ENCODE measurements at places on chromosomes 7 and 10.

DNA sequence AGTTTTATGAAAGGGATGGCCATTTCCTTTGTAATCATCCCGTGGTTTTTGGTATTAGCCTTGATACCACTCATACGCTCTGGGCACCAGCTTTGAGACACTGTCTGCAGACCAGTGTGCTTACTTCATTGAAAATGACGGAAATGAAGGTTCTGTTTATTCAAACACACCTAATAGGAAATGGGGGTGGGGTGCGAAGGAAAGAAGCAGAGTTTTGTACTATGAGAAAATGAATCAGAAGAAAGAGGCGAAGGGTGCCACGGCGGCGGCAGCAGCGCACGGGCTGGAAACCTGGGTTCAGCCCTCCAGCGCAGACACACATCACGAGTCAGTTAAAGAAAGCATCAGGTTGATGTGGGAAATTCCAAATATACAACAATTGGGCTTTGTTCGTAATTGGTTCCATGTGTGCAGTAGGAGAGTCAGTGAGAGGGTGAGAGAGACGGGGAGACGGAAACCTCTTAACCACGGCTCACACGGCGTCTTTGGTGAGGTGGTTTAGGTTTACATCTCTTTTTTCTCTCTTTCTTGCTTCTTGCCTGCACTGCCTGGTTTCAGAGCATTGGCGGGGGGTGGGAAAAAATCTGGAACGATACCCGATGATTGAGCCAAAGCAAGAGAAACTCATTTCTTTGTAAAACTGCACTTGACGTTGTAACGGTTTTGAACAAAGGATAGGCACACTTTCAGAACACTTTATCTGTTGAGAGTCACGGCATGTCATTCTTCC is 321.2 kb downstream of the FRMD4A start:
- no peak for DNase-seq

- DNase-seq, result no peak
These were observed 30.5 kb downstream of the ACTA2 start for GRCh38 chr10:88922041-88922440.

GRCh38 chr7:84502239-84502638 is 307.6 kb upstream of the SEMA3A start:
- no peak for DNase-seq

GRCh38 chr10:23375366-23375765 is 30.8 kb upstream of the C10orf67 start:
- DNase-seq, result no peak

- no peak for DNase-seq
These were observed 82.5 kb upstream of the CREB5 start for GRCh38 chr7:28329661-28330363.

DNA sequence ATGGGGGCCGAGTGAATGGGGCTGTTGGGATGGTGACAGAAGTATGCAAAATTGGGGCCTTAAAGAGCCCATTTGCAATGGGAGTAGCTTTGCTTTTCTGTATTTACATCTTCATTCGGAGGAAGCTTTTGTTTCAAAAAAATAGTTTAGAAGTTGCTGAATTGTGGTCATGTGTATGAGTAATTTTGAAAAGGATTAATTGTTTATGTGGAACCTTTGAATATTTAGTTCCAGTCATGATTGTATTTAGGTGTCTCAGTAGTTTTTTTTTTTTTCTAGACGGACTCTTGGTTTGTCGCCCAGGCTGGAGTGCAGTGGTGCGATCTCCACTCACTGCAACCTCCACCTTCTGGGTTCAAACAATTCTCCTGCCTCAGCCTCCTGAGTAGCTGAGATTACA is 37.2 kb downstream of the RBM33 start:
- no peak for DNase-seq

DNA sequence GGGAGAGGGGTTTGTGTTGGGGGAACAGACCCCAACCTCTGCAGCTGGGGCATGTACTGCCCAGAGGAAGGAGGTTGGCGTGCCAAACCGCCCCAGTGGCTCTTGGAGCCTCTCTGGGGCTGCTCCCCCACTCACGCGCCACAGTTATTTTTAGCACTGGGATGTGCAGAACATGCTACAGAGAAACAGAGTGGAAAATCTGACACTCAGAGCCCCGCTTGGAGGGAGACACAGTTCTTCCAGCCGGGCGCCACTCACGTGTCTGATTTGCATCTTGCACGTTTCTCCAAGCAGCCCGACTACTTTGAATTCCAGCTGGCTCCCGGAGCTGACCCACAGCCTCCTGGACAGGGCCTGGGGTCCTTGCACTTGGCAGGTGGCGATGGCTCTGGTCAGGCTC is 182.0 kb downstream of the RPS24 start:
- DNase-seq, result no peak

DNA sequence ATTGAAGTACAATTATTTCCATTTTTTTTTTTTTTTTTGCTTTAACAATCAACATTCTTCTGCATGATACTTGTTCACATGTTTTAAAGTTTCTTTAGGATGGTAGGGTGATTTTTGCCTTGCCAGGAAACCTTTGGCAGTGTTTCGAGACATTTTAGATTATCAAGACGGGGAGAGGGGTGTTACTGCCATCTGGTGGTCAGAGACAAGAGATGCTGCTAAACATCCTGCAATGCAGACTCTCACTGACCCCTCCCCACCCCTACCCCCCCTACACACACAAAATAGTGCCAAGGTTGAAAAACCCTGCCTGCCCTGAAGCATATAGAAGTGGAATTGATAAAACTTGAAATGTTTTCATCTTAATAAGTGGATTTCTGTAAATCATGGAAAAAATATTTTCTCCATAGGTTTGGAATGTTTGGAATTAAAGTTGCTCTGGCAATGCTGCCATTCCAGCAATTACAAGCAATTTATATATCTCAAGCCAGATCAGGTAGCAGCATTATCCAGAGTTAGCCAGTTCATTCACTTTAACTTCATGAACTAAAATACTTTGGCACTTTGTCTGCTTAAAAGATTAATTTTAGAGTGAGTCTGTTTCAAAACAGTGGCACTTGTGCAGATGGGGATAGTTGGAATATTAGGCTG is 62.1 kb downstream of the SDHAF3 start:
- DNase-seq, result no peak

DNA sequence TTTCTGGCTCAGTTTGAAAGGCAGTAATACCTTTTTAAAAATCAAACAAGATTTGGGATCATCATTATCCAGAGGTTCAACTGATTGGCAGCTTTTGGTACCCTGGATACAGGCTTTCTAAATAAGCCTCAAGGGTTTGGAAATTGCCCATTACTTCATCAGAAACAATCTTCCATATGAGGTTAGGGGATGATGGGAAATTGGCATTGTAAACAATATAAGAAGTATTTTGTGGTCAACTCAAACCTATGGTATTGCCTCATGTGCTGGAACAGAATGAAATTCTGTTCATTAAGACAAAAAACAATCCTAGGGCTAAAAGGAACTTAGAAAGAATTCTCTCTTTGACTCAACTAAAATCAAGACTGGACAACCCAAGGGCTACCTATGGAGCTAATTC is 92.6 kb upstream of the HECTD2 start:
- DNase-seq, result no peak

- DNase-seq, result no peak
These were observed 1.8 kb upstream of the IMMP2L start for GRCh38 chr7:111564078-111564477.

DNA sequence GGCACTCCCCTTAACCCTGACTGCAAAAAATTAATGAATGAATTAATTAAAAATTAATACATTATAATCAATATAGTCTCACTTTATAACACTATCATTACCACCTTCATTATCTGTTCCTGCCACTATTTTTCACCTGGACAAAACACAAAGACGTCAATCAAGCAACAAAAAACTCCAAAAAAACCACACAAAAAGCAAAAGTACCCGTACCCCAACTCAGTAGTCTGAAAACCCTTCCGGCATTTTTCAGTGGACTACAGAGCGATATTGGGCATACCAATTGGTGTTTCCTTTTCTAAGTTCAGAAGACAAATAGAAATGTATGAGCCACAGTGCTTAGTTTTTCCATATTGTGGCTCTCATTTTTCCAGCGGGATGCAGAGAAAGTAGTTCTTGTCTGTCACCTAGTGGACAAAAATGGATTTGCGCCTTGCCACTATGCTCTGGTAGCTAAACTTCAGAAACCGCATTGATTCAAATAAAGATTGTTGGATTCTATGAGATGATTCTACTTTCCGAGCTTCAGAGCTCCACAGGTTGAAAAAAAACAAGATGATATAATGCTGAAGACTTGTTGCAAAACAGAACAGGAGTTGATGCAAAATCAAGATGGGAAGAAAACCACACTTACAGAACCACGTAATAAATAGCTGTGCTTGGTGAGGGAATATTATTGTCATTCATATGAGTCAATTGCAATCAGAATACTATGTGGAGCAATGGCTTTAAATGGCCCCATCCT is 50.6 kb upstream of the ITGB1 start:
- peak; percentile 41 for DNase-seq

GRCh38 chr10:16663444-16663843 is 141.8 kb upstream of the C1QL3 start:
- no peak for DNase-seq

DNA sequence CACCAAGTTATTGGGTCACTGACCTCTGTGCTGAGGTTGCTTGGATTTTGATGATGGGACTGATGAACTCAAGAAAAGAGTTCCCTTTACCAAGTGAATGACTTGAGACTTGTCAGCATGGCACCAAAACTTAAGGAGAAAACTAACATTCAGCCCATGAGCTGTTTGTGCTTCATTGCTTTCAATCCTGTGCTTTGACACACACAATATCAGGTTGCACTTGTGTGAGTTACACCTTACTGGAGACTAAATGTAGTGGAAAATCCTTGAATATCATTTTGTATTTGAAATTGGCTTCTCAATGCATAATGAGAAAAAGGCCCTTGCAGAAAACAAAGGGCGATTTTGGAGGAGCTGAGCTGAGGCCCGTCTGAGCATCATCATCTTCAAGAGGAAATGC is 2.7 kb downstream of the BAG3 start:
- DNase-seq, result no peak

DNA sequence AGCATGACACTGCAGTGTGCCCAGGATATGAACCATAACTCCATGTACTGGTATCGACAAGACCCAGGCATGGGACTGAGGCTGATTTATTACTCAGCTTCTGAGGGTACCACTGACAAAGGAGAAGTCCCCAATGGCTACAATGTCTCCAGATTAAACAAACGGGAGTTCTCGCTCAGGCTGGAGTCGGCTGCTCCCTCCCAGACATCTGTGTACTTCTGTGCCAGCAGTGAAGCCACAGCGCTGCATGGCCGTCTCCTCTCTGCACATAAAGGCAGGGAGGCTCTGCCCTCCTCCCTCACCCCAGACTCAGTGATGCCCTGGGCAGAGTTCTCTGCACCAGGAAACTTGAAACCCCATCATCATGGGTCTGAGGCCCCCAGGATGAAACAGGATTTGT is 70.7 kb upstream of the PRSS58 start:
- no peak for DNase-seq

GRCh38 chr10:133177380-133178157 is 17.6 kb downstream of the KNDC1 start:
- DNase-seq, result no peak

DNA sequence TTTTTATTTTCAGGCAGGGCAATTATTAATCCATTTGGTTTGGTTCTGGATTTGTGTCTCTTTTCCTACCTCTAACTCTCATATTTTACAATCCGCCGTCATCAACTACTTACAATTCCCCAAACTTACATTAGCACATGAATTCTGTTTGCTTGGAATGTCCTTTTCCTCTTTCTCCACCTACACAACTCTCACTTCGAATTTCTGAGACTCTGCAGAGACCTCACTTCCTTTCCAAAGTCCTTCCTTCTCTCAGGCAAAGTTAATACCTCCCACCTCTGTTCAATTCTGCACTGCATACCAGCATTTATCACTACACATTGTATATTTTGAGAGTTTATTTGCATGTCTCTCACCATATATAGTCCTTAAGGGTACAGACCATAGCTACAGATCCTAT is 122.7 kb upstream of the LRRTM3 start:
- no peak for DNase-seq

DNA sequence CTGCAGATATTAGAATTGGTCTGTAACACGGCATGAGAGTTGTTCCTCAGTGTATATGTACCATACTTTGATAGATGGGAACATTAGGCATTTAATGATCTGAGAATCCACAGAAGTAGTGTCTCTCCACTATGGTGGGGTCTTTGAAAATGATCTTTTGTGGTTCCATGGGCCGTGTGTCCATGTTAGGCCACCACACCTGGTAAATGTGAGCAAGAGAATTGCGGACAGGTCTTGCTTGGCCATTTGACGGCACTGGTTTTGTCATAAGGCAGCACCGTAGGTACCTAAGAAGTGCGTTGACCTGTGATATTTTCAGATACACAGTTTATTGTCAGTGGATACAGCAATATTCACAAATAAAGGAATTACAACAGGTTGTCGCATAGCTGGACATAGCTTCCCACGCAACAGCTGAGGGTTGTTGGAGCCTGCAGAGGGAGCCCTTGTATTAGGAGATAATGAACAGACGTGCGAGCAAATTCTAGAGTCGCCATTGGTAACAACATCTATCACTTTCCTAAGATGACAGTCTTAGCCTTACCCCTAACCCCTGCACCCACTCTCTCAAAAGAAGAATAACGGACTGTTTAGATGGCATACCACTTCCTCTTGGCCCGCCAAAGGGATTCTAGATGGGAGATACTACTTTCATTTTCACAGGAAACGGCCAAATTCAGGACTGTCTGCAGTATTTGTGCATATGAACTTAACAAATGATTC is 111.4 kb downstream of the COL28A1 start:
- DNase-seq, result peak; percentile 10

GRCh38 chr10:16779384-16779915 is 37.8 kb downstream of the RSU1 start:
- no peak for DNase-seq

- no peak for DNase-seq
These were observed 366.0 kb upstream of the SHH start for GRCh38 chr7:156178214-156178613.

- no peak for DNase-seq
These were observed 142.8 kb downstream of the DNAJC1 start for GRCh38 chr10:21860718-21861117.

DNA sequence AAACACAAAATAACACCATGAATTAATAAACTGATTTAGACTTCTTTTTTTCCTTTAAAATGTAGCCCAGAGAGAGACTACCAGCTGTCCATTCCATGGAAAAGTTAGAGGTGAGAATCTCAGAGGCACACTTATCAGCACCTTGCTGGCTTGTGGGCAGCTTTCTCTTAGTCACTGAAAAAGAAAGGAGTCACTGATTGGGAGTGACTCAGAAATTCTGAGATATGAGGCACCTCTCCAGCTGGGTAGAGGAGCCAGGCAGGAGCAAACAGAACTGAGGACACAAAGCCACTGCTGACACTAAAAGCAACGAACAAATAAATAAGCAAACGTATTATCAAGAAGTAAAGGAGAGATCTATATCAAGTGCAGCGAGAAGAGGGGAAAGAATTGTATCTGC is 310.6 kb downstream of the PARD3 start:
- no peak for DNase-seq
